ENCODE measurements at places on chromosomes 1 and 21. TPM values are rescaled to one million over a fixed set of nuclear protein-coding genes. Genes with fewer than 3 reads are reported as not detected.

The PGLYRP4 gene
- total RNA-seq, result not detected

The LRRN2 gene
- total RNA-seq, result 8.2 TPM

The DDI2 gene
- total RNA-seq, result 24.7 TPM

The GBP6 gene
- total RNA-seq, result 0.19 TPM

The SPRR1B gene
- not detected for total RNA-seq

The MRPS6 gene
- 30.4 TPM for total RNA-seq

The SGIP1 gene
- 1.3 TPM for total RNA-seq

The MTARC2 gene
- total RNA-seq, result 13.6 TPM

The ARMH1 gene
- 0.19 TPM for total RNA-seq

The MPL gene
- not detected for total RNA-seq

The ZNF326 gene
- total RNA-seq, result 7.3 TPM

The BGLAP gene
- total RNA-seq, result not detected

The TDRD5 gene
- total RNA-seq, result 0.20 TPM

The HAO2 gene
- total RNA-seq, result not detected

The LINGO4 gene
- total RNA-seq, result 0.33 TPM

The ECM1 gene
- total RNA-seq, result 28.6 TPM

The CLCA1 gene
- not detected for total RNA-seq

The PDE4B gene
- 16.0 TPM for total RNA-seq

The LORICRIN gene
- total RNA-seq, result not detected

The KCTD3 gene
- total RNA-seq, result 12.5 TPM

The AJAP1 gene
- total RNA-seq, result 0.04 TPM

The PSMA5 gene
- total RNA-seq, result 27.6 TPM
